ENCODE measurements at places on chromosomes 13 and 19. TPM values are rescaled to one million over a fixed set of nuclear protein-coding genes. Genes with fewer than 3 reads are reported as not detected.

Gene PTGIR
- not detected for total RNA-seq

Gene LRFN3
- 11.2 TPM for total RNA-seq

Gene PRTN3
- not detected for total RNA-seq

Gene PPP1R12C
- total RNA-seq = 141 TPM
